ENCODE measurements at places on chromosomes 7 and 10.
A peak's percentile ranks its signal among the peaks of the same experiment; 100 is the strongest.

- no peak for DNase-seq
These were observed 13.7 kb upstream of the MAP3K8 start for GRCh38 chr10:30420266-30420665.

- DNase-seq = no peak
These were observed 132.7 kb downstream of the CNOT4 start for GRCh38 chr7:135377171-135377570.

DNA sequence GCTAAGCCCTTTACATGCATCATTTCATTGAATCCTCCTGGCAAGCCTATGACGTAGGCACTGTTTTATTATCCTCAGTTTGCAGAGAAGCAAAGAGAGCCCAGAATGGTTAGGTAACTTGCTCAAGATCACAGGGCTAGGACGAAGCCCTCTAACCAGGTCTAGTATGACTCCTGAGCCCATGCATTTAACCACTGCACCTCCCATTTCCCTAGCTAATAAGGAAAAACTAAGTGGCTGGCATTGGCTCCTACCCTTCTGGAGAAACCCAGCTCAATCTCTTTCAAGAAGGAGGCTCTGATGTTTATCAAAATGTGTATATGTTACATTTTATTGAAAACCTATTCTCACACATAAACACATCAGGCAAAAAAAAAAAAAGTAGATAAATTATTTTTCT is 19.8 kb downstream of the MYOF start:
- DNase-seq = no peak

DNA sequence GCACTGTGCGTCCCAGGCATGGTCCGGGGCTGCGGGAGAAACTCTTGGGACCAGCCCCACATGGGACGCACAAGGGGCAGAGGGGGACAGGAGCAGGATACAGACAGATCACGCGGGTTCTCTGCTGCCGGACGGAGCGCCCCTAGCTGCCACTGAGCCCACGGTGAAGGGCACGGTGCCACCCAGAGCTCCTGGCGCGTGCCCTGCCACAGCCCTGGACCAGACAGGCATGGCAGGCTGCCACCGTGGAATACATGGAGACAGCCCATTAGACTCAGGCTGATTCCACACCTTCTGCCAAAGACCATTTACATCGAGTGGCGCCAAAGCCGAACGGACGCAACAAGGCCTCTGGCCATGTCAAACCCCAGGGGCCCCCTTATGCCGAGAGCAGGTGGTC is 90.4 kb downstream of the MAD1L1 start:
- DNase-seq = no peak

DNA sequence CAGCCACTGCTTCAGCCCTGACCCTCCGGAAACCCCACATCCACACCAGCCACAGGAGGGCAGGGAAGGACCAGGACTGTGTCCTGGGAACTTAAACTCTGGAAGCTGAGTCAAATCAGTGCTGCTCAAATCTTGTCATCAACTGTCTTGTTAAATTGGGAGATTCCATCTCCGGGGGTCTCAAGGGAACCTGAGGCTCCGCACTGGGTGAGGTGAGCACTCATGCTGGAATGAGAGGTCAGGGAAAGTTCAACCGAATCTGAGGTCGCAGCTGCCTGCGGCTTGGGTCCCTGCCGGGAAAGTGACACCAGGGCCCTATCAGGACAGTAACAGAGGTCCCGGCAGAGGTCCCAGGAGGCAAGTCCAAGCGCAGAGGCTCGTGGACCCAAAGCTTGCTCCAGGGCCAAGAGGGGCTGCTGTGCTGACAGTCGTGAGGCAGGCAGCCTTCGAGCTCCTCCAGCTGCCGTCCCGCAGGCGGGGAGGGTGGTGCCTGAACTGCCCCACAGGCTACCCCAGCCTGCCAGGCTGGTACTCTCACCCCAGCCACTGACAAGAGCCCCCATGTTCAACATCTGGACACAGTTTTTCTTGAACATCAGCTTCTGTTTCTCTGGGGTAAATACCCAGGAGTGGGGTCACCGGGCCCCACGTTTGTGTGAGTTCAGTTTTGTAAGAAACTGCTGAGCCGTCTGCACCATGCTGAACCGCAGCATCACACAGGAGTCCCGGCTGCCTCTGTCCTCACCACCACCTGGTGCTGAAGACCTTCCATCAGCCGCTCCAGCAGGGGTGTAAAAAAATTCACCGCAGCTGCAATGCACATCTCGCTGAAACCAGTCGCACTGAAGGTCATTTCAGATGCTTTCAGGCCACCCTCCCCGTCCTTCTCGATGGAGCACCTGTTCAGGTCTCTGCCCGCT is 101.0 kb downstream of the DIP2C start:
- DNase-seq = no peak

GRCh38 chr10:44965104-44965503 is 5.5 kb downstream of the RASSF4 start:
- DNase-seq = no peak

DNA sequence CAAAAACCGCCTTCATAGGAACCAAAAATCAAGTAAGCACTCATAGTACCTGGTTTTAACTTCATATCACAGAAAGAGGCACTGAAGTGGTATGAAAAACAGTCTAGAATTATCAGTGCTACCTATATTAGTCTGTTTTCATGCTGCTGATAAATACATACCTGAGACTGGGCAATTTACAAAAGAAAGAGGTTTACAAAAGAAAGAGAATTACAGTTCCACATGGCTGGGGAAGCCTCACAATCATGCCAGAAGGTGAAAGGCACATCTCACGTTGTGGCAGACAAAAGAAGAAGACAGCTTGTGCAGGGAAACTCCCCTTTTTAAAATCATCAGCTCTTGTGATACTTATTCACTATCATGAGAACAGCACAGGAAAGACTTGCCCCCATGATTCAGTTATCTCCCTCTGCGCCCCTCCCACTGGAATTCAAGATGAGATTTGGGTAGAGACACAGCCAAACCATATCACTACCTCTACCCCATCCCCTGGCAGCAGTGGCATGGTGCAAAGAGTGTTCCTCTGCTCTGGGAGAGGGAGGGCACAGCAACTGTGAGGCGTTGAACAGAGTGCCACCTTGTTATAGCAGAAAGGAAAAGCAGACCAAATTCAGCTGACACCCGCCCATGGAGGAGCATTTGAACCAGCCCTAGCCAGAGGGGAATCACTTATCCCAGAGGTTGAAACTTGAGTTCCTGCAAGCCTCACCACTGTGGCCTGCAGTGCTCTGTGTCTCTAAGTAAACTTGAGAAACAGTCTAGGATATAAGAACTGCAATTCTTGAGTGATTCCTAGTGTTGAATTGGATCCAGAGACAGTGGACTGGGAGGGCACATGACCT is 61.9 kb upstream of the PTPRZ1 start:
- no peak for DNase-seq

DNA sequence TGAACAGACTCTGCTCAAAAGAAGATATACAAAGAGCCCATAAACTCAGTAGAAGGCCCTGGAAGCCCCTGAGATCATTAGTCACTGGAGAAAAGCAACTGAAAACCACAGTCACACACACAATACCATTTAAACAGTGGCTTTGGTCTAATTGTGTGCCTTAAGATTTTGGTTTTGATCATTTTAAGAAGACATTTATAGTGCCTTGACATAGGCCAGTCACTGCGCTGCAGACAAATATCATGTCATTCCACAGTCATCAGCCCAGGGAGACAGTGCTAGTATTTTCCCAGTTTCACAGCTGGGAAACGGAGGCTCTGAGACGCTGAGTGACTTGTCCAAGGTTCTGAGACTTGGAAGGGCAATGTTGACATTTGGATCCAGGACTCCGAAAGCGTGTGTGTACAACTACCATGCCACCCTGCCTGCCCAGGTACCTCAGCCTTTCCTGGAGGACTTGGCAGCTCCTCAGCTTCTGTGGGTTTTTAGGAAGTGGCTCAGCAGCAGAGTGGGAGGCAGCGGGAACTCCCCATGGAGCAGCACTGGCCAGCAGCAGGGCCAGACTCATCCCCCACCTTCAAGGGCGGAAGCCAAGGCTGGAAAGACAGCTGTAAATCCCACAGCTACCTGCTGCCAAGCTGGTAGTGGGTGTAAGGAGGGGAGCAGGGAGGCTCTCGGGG is 173.9 kb downstream of the WDR11 start:
- DNase-seq = no peak

GRCh38 chr10:86139066-86139657 is 227.4 kb downstream of the GRID1 start:
- no peak for DNase-seq

GRCh38 chr10:129926066-129927055 is 37.7 kb downstream of the EBF3 start:
- no peak for DNase-seq

GRCh38 chr7:105352018-105352612 is 36.6 kb downstream of the SRPK2 start:
- DNase-seq = peak; percentile 12

DNA sequence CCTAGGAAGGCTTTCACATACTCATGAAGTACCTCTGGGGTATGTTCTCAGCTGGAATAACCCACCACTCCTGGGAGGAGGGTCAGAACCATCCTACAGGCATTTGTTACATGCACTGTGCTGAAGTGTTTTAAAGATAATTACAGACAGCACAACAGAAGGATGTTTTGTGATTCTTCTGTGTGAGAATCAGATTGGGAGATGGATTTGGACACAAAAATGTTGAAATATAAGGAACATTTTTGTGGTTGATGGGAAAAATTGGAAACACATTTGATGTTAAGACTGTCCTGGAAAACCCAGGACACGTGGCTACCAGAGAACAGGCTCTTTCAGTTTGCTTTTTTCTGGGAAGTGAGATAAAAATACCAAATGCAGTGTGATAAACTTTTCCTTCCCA is 61.4 kb downstream of the BICC1 start:
- no peak for DNase-seq

- no peak for DNase-seq
These were observed 20.5 kb downstream of the MMRN2 start for GRCh38 chr10:86936661-86937501.

GRCh38 chr7:106588422-106589197 is 72.3 kb downstream of the CCDC71L start:
- DNase-seq = no peak

- DNase-seq = no peak
These were observed 72.4 kb upstream of the SP4 start for GRCh38 chr7:21355406-21355874.

- no peak for DNase-seq
These were observed 347.7 kb downstream of the POM121L12 start for GRCh38 chr7:53383131-53383530.

DNA sequence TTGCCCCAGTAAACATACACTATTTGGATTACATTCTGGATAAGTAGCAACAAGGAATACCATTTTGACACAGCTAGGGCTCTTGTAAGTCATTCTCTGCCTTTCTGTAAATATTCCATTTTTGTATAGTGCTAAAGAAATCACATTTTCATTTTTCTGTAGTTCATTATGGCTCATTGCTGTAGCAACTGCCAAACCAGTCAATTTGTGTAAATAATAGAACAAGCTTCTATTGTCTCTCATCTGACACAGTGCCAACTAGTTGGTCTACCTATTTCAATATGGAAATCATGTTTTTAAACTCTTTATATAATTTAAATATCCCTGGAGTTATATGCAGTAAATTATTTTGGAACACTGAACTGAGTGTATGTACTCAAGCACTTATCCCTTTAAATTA is 193.7 kb downstream of the RELN start:
- DNase-seq = peak; percentile 92

GRCh38 chr10:59618666-59619065 is 91.0 kb downstream of the SLC16A9 start:
- no peak for DNase-seq

DNA sequence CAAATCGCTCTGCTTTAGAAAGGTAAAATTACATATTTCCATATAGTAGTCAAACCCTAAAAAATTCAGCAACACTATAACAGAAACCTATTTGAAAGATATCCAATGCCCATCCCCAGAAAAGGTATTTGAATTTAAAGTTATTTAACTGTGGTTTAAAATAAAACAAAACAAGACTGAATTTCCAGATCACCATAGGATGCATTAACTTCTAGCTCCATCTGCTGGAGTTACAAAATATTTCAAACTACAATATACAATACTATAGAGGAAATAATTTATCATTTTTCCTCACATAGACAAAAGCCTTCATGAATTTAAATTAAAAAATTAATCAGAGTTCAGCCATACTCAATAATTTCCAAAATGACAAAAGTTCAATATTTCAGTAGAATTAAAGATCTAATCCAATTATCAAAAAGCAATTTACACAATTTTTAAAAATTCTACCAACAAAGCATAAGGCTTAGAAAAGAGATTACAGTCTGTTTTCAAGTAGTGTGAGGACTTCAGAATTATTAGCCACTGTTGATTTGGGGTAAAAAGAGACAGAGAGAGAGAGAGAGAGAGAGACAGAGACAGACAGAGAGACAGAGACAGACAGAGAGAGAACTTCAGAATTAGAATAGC is 75.9 kb downstream of the LMBR1 start:
- DNase-seq = no peak

DNA sequence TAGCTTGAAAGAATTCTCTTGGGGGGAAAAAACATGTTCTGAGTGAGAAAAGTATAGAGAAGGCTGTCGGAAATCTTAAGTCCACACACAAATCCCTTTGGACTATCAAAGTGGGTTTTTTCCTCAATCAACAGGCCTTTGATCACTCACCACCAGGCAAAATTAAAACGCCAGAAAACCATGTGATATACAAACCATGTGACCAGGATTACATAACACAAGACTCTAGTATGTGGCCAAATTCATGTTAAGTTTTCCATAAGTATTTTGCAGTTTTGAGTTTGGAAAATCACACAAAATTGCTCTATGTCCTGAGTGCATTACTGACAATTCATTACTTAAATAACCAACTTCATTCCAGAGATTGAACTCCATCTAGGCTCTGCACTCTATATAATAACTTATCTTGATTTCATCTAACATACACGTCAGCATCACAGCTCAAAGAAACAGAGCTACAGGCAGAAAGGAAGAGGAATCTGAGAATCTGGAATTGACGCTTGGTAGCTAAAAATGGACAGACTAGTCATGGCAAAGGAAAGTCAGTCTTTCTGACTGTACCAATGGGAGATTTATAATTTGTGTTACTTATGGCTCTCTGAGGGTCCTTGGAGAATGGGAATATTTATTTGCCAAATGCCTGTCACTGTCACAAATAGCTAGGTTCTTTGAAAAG is 383.5 kb downstream of the SFMBT2 start:
- no peak for DNase-seq

DNA sequence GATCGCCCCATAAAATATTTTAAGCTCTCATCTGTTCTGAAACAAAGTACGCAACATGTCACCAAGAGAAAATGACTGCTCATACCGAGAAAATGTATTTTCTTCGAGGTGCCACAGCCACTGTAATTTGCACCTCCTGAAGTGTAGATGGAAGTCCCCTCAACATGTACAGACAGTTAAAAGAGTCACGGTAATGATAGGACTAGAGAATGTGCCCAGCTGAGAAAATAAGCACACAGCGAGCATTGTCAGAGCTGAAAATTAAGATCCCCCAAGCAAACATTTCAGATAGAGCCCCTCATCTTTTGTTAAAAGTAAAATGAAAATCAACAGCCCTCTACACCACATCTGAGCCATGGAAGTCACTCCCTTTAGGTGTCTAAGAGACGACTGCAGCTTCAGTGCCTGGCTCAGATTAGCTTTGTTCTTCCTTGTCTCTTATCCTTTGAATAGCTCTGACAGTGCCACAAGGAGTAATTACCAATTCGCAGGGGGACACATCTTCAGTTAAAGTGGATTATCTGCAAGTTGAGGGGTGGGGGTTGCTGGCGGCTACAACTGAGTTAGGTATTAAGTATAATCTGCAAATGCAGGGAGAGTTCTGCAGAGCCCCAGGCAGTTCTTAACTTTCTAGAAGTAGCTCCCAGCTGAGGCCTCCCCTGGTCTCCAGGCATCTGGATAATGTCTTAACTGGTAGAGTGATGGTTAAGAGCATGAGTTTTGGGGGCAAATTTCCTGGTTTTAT is 222.7 kb upstream of the C7orf33 start:
- DNase-seq = no peak

All from NCI-H1048 (cell line).